Vagina (tissue), 2 donors: ENCODE measurements at places on chromosomes 3 and 15.

DNA sequence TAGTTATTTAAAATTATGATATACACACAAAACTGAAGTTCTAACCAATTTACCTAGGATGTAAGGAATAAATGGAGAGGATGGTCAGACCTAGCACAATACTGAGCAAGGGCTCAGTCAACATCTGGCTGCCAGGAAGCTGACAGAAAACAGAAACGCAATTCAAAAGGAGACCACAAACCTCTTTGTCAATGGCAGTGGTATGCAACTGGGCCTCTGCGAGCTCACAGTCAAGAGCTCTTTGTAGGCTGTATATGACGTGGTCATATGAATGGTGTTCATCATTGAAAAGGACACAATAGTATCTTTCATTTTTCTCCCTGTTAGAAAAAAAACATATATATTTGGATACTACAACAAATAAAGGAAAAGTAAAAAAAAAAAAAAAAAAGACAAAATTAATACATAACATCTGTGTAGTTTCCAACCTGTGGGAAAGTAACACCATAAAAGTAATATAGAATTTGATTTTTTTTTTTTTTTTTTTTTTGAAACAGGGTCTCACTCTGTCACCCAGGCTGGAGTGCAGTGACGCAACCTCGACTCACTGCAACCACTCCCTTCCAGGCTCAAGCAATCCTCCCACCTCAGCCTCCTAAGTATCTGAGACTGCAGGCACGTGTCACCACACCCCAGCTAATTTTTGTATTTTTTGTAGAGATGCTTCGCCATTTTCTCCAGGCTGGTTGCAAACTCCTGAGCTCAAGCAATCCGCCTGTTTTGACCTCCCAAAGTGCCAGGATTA, 37.9 kb downstream of the UBR1 start:
- H3K27ac ChIP-seq, result no peak overlapping the region
- DNase-seq, result no peak
- no peak overlapping the region for H3K4me3 ChIP-seq
- H3K36me3 ChIP-seq, result no peaks in the 10 kb centered on the region
- no peaks in the 10 kb centered on the region for H3K4me1 ChIP-seq

DNA sequence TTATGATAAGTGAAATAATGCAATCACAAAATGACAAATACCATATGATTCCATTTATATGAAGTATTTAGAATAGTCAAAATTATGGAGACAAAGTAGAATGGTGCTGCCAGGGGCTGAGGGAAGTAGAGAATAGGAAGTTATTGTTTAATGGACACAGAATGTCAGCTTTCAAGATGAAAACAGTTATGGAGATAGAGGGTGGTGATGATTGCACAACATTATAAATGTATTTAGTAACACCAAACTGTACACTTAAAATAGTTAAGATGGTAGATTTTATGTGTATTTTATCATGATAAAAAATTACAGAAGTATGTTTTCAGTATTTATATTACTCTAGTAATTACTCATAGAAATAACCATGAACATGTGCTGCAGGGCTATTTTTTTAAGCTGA, 100.8 kb upstream of the AZI2 start:
- H3K4me1 ChIP-seq, result no peaks in the 10 kb centered on the region
- H3K4me3 ChIP-seq, result no peak overlapping the region
- H3K27ac ChIP-seq, result no peak overlapping the region
- no peaks in the 10 kb centered on the region for H3K27me3 ChIP-seq
- H3K36me3 ChIP-seq, result no peaks in the 10 kb centered on the region

DNA sequence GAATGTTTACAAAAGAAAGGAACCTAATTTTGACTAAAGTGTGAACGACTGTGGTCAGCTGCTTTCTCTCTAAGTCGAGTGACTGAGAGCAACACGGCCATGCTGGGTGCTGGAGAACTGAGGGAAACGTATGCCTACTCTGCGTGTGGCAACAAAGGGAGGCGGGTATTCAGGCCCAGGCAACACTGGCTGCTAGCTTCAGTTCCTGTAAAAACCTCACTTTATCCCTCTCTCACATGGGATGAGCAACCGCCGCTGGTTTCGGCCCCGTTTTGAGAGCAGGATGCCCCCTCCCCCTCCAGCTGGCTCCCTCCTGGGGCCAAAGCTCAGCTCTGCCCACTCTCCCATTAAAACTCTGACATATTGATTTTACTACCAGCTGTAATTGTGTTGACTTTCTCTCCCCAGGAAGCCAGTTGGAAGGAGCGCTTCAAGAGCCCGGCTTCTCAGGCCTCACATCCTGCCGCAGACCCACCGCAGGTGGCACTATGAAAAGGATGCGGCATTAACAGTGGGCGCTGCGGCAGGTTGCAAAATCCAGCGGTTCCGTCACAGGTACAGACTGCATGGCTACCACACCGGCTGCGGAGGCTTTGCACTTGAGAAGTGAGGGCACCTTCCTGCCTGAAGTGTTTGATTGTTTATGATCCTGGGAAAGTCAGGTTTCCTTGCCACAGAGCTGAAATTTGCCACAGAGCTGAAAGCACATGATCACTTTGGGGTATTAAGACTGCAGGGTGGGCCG, 12.7 kb downstream of the PLXND1 start:
- H3K36me3 ChIP-seq, result no peaks in the 10 kb centered on the region
- no peak for DNase-seq
- H3K4me3 ChIP-seq, result no peak overlapping the region

GRCh38 chr15:31465083-31465955, 138.7 kb downstream of the KLF13 start:
- peaks cover 14% of the 10 kb centered on the region for H3K4me1 ChIP-seq
- no peak overlapping the region for H3K4me3 ChIP-seq
- peak; percentile 96 for DNase-seq
- H3K27me3 ChIP-seq, result no peaks in the 10 kb centered on the region

DNA sequence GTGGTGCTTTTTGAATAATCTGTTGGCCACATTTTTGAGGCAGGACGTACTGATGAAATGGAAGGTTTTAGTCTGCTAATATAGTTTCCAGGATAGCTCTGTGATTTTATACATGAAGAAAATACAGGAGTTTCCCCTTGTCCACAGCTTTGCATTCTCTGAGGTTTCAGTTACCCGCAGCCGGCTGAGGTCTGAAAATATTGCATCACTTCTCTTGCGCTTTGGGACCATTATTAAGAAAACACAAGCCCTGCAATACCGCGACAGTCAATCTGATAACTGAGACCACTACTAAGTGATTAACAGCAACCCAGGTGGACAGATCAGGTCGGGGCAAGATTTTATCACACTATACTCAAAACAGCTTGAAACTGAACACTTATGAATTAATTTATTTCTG, 33.0 kb downstream of the BLM start:
- H3K27me3 ChIP-seq, result no peaks in the 10 kb centered on the region
- no peak for DNase-seq
- no peaks in the 10 kb centered on the region for H3K36me3 ChIP-seq
- no peak overlapping the region for H3K4me3 ChIP-seq
- no peaks in the 10 kb centered on the region for H3K4me1 ChIP-seq

DNA sequence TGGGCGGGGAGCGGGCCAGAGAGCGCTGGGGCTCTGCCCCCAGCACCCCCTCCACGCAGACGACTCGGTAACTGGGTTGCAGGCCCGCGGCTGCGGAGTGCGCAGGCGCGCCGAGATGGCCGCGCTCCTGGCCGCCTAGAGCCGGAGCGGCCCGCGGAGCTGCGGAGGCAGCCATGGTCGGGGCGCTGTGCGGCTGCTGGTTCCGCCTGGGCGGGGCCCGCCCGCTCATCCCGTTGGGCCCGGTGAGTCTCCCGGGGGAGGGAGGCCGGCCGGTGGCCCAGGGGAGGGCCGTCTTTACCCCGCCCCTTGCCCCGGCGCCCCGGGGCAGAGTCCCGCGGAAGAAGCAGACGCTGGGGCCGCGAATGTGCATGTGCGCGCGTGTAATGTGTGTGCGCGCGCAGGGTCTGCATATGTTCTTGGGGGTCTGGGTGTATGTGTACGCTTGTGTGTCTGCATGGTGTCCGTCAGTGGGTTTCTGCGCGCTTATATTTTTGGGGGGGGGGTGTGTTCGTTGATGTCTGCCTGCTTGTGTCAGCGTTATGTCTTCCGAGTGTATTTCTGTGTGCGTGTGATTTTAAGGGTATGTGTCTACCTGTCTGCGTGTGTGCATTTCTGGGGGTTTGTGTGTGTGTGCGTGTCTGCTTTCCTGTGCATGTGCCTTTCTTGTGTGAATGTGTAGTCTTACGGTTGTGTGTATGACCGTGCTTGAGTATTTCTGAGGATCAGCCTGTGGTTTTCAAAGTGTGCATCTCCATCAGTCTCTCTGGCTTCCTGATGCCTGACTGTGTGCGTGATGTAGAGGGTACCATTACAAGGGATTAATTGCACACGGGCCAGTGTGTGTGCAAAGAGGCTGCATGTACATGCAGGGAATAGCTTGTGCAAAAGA, at the start of gene ABHD14A:
TSS of gene ABHD14A (plus strand) at position 102 of the 889 bp plus-strand sequence. CDS start at position 174, 72 bp downstream.
- no peaks in the 10 kb centered on the region for H3K36me3 ChIP-seq
- peak within 1 kb of the TSS; percentile 81 for H3K4me3 ChIP-seq
- peak within 1 kb of the TSS; percentile 94 for H3K27ac ChIP-seq
- H3K4me1 ChIP-seq, result peaks cover 30% of the 10 kb centered on the region
- DNase-seq, result no peak
- H3K27me3 ChIP-seq, result no peaks in the 10 kb centered on the region

DNA sequence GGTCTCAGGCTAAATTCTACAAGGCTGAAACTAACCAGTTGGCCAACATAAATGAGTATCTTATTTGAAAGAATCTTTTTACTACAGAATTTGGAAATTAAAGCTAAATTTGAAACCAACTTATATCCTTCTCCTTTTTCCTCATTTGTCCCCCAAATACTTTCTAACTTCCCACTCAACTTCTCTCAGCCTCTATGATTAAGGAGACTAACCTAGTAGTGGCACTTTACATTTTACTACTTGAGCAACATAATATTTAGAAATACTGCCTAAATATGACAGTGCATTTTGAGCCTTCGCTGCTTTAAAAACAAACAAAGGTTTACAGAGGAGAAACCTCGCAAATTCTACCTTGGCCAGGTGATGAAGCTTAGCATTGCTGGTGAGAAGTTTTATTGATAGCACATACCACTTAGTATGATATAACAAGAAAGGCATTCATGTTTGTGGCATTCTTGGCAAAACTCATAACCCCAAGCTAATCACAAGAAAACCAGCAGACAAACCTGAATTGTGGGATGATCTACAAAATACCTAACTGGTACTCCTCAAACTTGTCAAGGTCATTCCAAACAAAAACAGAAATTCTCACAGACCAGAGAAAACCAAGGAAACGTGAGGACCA, 432.1 kb upstream of the CFAP20DC start:
- DNase-seq, result no peak
- no peaks in the 10 kb centered on the region for H3K36me3 ChIP-seq
- no peaks in the 10 kb centered on the region for H3K27me3 ChIP-seq
- no peak overlapping the region for H3K27ac ChIP-seq
- H3K4me3 ChIP-seq, result no peak overlapping the region
- no peaks in the 10 kb centered on the region for H3K4me1 ChIP-seq

GRCh38 chr15:49624056-49624455, 3.2 kb downstream of the DTWD1 start:
- peaks cover 35% of the 10 kb centered on the region for H3K36me3 ChIP-seq
- no peak for DNase-seq
- H3K4me1 ChIP-seq, result peaks cover 50% of the 10 kb centered on the region
- H3K4me3 ChIP-seq, result peak overlapping the region; percentile 3
- no peak overlapping the region for H3K27ac ChIP-seq
- H3K27me3 ChIP-seq, result no peaks in the 10 kb centered on the region

DNA sequence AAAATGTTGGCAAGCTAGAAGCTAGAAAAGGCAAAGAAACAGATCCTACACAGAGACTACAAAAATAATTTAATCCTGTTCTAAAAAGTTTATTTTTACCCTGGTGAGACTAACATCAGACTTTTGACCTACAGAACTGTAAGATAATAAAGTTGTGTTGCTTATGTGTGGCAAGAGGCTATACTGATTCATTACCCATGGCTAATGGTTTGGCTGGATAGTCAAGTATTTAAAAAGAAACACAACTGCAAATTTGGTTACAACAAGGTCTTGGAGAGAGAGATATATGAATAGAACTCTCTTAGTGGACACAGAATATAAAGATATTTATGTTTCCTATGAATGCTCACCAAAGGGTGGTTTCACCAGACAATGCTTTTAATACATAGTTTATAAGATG, 364.2 kb upstream of the PLSCR5 start:
- no peak for DNase-seq
- no peak overlapping the region for H3K27ac ChIP-seq
- no peak overlapping the region for H3K4me3 ChIP-seq
- no peaks in the 10 kb centered on the region for H3K4me1 ChIP-seq

DNA sequence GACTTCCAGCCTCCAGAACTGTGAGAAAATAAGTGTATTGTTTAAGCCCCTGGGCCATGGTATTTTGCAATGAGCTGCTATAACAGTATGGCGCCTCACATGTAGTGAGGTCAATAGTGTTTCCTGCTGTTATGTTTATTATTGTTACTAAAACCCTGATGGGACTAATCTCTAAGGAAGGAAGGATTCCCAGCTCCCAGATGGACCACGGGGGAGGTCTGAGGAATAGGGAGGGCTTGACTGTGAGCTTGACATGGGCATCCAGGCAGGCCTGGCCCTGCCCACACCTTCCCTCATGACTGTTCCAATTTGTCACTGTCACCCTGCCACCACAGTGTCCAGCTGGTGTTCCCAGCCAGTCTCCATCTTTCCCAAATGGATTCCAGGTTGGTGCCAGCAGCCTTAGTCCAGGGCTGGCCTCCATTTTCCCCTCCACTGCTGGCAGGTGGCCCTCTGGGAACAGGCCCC, 14.5 kb upstream of the SLC41A3 start:
- no peaks in the 10 kb centered on the region for H3K36me3 ChIP-seq
- H3K27ac ChIP-seq, result no peak overlapping the region
- peak; percentile 40 for DNase-seq
- H3K4me1 ChIP-seq, result peaks cover 17% of the 10 kb centered on the region
- no peaks in the 10 kb centered on the region for H3K27me3 ChIP-seq

DNA sequence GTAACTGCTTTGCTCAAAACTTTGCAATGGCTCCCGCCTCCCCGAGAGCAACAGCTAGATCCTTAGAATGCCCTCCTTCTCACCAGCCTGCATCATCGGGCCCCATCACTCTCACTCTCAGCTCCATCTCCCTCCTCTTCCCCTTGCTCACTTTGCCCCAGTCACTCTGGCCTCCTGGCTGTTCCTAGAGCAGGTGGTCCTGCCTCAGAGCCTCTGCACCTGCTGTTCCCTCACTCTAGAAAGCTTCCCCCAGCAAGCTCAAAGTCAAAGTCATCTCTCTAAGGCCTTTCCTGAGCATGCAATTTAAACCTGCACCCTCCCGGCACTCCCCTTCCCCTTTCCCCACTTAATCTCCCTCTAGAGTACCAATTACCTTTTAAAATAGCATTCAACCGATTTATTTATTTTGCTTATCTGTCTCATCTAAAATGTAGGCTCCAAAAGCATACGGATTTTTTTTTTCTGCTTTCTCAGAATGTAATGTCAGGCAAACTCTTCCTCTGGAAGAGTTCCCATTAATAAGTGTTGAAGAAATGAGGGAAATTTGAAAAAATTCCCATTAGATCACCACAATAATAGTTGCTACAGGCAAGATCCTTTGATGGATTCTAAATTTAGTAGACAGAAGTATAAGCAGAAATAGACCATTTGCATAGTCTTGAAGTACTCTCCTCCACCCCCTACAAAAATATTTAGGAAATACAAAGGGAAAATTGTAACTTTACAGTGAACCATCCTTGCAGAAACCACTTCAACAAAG, 15.9 kb upstream of the HES1 start:
- H3K4me1 ChIP-seq, result no peaks in the 10 kb centered on the region
- H3K36me3 ChIP-seq, result no peaks in the 10 kb centered on the region
- DNase-seq, result no peak
